ENCODE measurements at places on chromosomes 4 and X.
A peak's percentile ranks its signal among the peaks of the same experiment; 100 is the strongest.

DNA sequence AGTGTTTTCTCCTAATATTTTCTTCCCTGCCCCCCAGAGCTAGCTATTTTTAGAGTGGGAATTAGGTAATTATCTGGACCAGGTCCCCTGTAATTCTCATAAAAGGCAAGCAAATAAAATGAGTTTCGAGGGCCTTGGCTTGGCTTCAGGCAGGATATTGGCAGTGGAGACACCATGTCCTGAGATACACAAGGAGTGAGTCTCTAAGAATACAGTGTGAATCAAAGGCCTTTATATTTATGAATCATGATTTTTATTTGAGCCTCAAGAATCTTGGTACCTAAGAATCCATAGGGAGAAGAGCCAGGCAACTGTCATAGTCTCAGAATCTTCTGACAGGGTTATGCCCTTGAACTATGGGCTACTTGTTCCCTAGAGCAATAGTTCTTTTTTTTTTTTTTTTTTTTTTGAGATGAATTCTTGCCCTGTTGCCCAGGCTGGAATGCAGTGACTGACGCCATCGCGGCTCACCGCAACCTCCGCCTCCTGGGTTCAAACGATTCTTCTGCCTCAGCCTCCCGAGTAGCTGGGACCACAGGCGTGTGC is 205.4 kb downstream of the LDB2 start:
- no peak for DNase-seq

DNA sequence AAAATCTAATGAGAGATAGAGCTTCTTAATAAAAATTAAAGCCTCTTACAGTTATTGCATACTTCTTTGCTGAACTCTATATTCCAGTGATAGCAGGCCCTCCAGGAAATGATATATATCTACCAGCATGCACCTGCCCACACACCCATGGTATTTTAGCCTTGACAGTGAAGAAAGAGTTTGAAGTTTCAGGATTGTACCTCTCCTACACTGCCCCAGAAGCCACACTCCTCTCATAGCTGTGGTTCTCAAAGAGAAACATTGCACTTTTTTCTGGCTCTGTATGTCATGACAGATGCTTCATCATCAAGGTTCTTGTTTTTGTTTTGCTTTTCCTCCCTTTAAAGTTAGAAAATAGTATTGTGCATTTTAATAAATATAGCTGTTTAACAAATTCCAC is 34.0 kb downstream of the INPP4B start:
- DNase-seq: no peak

DNA sequence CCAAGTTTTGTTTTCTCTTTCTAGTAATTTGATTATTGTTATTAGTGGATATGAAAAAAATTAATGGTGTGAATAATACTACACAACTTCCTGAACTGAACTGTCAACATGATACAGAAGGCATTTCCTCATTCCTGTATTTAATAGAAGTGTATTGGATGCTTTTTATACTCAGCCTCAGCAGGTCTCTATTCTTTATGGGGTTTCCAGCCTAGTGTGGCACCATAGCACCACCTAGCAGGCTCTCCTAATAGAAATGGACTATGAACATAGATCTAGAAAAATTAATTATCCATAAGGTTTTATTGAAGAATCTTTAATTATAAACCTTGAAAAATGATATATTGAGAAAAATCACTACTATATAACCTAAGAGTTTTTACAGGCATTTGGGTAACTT is 52.4 kb downstream of the GLRB start:
- DNase-seq: no peak

DNA sequence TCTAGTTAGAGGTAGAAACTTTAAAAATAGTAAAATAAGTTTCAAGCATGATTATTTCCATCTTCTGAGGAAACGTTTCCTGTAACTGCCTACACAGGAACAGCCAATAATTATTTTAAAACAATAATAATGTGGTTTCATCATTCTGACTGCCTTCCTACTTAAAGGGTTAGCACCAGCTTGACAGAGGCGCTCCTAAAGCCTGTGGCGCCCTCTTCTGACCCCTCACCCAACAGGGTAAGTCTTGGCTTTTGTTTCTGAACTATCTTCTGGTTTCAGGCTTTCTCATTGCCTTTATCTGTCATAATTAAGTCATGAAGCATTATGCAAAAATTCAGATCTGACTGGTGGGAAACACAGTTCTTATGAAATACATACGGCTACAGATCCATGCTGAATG is 96.7 kb downstream of the ITM2A start:
- DNase-seq: peak; percentile 8

Measured in germinal center (tissue), 1 donor.